ENCODE measurements at places on chromosomes 5 and 9. TPM values are rescaled to one million over a fixed set of nuclear protein-coding genes. Genes with fewer than 3 reads are reported as not detected.

- no peaks in the 10 kb centered on the region for H3K36me3 ChIP-seq
- H3K27ac ChIP-seq = no peak overlapping the region
- no peaks in the 10 kb centered on the region for H3K27me3 ChIP-seq
Observed at GRCh38 chr9:18183974-18184373, 290.0 kb upstream of the ADAMTSL1 start.

GRCh38 chr9:136002881-136003280 lies 41.7 kb upstream of the UBAC1 start:
- H3K27ac ChIP-seq = no peak overlapping the region
- DNase-seq = peak; percentile 40
- H3K27me3 ChIP-seq = no peaks in the 10 kb centered on the region
- H3K4me3 ChIP-seq = no peak overlapping the region
- no peaks in the 10 kb centered on the region for H3K36me3 ChIP-seq

DNA sequence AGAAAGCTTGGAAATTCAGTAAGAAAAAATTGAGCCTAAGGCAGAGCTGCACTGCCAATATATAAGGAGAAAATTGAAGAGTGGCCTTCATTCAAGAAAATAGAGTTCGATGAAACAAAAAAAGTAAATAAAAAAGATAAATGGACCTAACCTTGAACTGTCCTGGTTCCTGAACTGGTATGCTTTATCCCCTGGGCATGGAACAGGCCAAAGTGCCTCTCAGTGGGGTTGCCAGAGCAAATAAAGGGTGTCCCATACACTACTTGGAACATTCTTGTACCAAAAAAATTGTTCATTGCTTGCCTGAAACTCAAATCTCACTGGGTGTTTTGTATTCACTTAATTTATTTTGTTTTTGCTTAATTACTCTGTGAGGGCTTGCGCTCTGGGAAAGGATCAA lies 42.2 kb upstream of the TUT7 start:
- H3K36me3 ChIP-seq = no peaks in the 10 kb centered on the region
- DNase-seq = no peak
- no peak overlapping the region for H3K27ac ChIP-seq
- H3K4me1 ChIP-seq = no peaks in the 10 kb centered on the region
- no peaks in the 10 kb centered on the region for H3K27me3 ChIP-seq

DNA sequence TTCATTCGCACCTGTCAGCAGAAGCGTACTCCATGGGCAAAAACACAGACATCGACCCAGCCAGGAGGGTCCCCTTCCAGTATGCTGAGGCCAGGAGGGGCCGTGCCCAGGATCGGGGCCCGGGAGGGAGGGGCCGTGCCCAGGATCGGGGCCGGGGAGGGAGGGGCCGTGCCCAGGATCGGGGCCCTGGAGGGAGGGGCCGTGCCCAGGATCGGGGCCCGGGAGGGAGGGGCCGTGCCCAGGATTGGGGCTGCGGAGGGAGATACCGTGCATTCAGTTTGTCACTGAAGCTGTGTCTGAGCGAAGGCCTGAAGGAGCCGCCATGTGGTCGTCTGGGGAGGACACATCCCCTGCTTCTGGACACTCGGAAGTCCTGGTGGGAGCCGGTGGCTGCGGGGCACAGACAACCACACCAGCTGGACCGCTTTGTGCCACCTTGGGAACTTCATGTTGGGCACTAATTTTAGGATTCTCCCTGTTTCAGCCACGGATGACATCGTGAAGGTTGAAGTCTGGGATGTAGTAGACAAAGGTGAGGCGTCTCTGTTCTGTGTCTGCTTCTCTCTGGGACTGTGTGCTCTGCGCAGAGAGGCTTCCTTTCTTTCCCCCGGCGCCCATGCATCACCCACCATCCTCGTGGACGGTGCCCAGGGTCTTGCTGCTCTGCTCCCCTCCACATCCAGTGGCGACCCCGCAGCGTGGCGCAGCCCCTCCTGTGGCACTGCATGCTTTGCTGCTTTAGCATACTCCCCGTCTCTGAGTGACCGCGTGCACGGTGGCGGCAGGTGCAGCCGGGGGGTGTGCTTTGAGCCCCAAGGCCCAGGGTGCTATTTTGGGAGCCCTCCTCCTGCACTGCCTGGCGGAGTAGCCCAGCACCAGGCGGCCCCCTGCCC lies 16.7 kb upstream of the AJM1 start:
- peaks cover 9% of the 10 kb centered on the region for H3K4me1 ChIP-seq
- no peak overlapping the region for H3K27ac ChIP-seq
- no peak for DNase-seq
- H3K36me3 ChIP-seq = no peaks in the 10 kb centered on the region
- no peak overlapping the region for H3K4me3 ChIP-seq
- peaks cover 7% of the 10 kb centered on the region for H3K27me3 ChIP-seq

DNA sequence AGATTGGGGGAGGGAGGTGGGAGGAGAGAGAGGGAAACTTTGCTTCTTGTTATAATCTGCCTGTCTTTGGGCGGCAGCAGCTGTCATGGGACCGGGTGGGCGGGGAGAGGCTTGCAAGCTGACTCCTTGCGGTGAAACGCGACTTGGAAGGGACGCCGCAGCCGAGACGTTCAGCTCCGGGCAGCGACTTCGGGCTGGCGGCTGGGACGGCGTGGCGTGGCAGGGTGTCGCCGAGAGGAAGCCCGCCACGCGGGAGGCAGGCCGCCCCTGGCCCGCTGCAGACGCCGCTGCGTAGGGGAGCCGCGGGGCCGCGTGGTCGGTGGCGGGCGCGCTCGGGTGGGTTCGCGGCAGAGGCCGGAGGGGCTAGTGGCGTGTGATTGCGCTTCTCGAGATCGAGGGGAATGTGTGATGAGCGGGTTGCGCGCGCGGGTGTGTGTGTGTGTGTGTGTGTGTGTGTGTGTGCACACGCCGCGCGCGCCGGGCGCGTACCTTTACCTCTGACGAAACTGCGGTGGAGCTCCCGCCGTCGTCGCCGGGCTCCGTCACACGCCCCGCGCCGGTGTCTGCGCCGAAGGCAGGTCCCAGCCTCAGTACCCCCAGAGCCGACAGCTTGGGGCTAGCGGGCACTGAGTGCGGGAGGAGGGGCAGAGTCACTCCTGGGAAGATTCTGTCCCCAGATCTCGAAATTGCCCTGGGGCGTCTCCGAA lies 1.7 kb downstream of the PPARGC1B start:
- no peaks in the 10 kb centered on the region for H3K36me3 ChIP-seq
- peaks cover 51% of the 10 kb centered on the region for H3K27me3 ChIP-seq
- DNase-seq = peak; percentile 93
- H3K4me3 ChIP-seq = peak overlapping the region; percentile 68
- H3K4me1 ChIP-seq = peaks cover 17% of the 10 kb centered on the region

DNA sequence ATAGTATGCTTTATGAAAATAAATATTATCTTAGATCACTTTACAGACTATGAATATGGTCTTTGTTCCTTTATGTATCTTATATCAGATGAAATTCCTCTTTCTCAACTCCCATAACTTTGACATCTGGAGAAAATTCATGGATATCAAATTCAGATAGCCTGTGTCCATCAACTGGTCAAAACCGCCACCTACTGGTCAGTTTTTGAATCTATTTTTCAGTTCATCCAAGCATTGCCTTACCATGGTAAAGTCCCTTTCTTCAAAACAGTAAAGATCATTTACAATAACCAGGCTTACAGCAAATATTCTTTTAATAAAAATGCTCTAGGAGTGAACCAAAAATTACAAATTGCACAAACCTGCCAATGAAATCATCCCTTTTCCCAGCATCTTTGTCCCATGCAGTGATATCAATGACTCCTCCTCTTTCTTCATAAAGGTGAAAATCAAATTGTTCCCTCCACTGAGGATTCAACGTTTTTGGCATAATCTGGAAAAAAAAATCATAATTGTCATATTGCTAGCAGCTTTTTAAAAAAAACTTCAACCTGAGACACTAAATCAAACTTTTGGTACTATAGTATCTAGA lies 290.5 kb downstream of the SLF1 start:
- peak; percentile 50 for DNase-seq
- H3K36me3 ChIP-seq = no peaks in the 10 kb centered on the region
- H3K27me3 ChIP-seq = no peaks in the 10 kb centered on the region
- no peak overlapping the region for H3K4me3 ChIP-seq
- no peak overlapping the region for H3K27ac ChIP-seq

DNA sequence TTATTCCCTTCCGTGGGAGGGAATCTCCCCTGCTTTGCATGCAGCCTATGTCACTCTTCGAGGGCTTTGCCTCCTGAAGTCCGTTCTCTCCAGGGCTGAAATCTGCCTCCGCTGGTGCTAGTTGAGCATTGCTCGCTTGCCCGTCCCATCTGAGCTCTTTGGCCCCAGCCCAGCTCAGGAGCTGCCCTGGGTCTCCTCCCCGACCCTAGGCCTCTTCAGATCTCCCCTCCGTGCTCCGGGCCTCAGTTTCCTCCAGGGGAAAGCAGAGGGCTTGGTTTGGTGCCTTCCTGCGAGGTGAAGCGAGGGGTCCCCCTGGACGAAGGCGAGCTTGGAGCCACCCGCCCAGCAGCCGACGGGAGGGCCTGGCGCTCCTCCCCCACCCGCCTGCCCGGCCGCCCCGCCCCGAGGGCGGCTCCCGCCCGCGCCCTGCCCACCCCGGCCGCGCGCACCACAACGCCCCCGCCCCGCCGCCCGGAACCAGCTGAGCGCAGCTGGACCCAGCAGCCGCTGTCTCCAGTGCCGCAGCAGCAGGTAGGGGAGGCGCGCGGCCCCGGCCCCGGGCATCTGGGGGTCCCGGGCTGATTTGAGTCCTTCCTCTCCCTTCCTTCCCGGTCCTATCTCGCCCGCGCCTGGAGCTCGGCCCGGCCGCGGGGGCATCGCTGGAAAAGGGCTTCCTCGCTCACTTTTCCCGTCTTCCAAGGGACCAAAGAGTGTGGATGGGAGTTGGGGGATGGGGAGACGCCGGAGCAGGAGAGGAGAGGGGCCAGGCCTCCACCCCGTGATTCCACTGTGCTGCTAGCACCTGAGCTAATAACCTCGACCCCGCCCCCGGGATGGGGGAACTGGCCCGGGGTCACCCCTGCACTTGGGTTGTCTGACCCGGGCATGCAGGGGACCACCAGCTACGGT lies at the start of gene GSN:
GSN (plus strand) TSS at position 474 of the 909 bp plus-strand sequence. CDS start 33,810 bp downstream, outside the sequence.
- H3K4me3 ChIP-seq = peak within 1 kb of the TSS; percentile 85
- H3K4me1 ChIP-seq = peaks cover 36% of the 10 kb centered on the region
- peaks cover 53% of the 10 kb centered on the region for H3K27me3 ChIP-seq
- DNase-seq = peak; percentile 88
- H3K27ac ChIP-seq = no peak within 1 kb of the TSS

- no peaks in the 10 kb centered on the region for H3K4me1 ChIP-seq
- no peaks in the 10 kb centered on the region for H3K27me3 ChIP-seq
- H3K36me3 ChIP-seq = no peaks in the 10 kb centered on the region
- H3K27ac ChIP-seq = no peak overlapping the region
- DNase-seq = no peak
- H3K4me3 ChIP-seq = no peak overlapping the region
Observed at GRCh38 chr5:88842784-88843183, 40.2 kb downstream of the MEF2C start.

GRCh38 chr5:170357955-170358444 lies 31.2 kb downstream of the KCNMB1 start:
- H3K27ac ChIP-seq = no peak overlapping the region
- peaks cover 6% of the 10 kb centered on the region for H3K4me1 ChIP-seq

The FST gene
- total RNA-seq = 58.7 TPM

DNA sequence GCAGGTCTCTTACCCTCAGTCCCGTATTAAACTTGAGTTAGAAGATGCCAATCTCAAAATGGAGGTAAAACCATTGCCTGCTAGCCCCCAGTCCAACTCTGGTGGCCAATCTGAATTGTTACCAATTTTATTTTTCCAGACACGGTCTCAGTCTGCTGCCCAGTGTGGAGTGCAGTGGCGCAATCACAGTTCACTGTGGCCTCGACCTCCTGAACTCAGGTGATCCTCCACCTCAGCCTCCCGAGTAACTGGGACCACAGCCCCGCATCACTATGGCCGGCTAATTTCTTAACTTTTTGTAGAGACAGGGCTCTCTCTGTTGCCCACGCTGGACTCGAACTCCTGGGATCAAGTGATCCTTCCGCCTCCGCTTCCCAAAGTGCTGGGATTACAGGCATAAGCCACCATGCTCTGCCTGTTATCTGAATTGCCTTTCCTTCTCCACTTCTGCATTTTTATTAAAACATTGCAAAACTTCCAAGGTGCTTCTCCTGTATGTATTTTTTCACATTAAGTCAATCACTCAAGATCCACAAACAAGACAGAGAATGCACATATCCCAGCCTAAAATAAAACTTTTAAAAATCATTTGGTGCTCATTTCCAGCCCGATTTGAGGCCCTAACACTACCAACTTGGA lies 2.3 kb downstream of the FANCC start:
- peak overlapping the region; percentile 73 for H3K4me3 ChIP-seq
- no peak overlapping the region for H3K27ac ChIP-seq
- no peaks in the 10 kb centered on the region for H3K36me3 ChIP-seq
- peaks cover 21% of the 10 kb centered on the region for H3K4me1 ChIP-seq

- no peaks in the 10 kb centered on the region for H3K27me3 ChIP-seq
- H3K36me3 ChIP-seq = peaks cover 25% of the 10 kb centered on the region
- no peak overlapping the region for H3K4me3 ChIP-seq
- H3K27ac ChIP-seq = no peak overlapping the region
Observed at GRCh38 chr5:111119856-111120255, 27.7 kb downstream of the WDR36 start.

- H3K27ac ChIP-seq = no peak overlapping the region
- no peak for DNase-seq
- H3K27me3 ChIP-seq = no peaks in the 10 kb centered on the region
- H3K4me3 ChIP-seq = no peak overlapping the region
- peaks cover 9% of the 10 kb centered on the region for H3K4me1 ChIP-seq
- H3K36me3 ChIP-seq = peaks cover 11% of the 10 kb centered on the region
Observed at GRCh38 chr9:95422650-95423049, 94.1 kb downstream of the PTCH1 start.

DNA sequence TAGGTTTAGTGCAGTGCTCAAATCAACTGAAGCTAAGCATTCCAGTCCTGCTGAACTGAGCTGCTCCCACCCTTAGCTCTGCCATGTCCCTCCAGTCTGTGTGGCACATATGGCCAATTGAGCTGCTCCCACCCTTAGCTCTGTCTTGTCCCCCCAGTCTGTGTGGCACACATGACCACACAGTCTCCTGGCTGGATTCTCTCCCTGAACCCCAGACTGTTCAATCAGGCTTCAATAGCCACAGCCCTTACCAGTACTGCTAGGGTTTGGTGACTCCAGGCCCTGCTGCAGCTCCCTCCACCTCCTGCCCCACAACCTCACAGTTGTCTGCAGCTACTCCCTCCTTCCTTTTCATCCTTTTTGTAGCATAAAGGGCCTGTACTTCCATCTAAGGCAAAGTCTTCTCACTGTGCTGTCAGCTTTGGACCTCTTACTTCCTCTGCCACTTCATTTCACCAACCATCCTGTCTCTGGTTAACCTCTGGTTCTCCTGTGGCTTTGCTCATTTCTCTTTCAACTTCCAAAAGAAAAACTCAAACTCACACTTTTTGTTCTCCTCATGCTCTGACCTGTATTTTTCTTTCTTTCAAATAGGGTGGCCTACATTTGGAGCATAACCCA lies 50.8 kb downstream of the ADAMTS12 start:
- no peaks in the 10 kb centered on the region for H3K4me1 ChIP-seq
- DNase-seq = no peak
- H3K27ac ChIP-seq = no peak overlapping the region
- H3K4me3 ChIP-seq = no peak overlapping the region

GRCh38 chr9:38083858-38084555 lies 15.0 kb upstream of the SHB start:
- peaks cover 35% of the 10 kb centered on the region for H3K4me1 ChIP-seq
- DNase-seq = no peak
- H3K27me3 ChIP-seq = peaks cover 73% of the 10 kb centered on the region
- no peak overlapping the region for H3K4me3 ChIP-seq

The ALDH1A1 gene
- total RNA-seq = not detected

GRCh38 chr5:177405805-177406204 lies 3.6 kb downstream of the F12 start:
- H3K4me3 ChIP-seq = no peak overlapping the region
- H3K4me1 ChIP-seq = peaks cover 15% of the 10 kb centered on the region
- peaks cover 88% of the 10 kb centered on the region for H3K27me3 ChIP-seq
- H3K36me3 ChIP-seq = no peaks in the 10 kb centered on the region
- no peak overlapping the region for H3K27ac ChIP-seq

The NUTM2G gene
- not detected for total RNA-seq
